Sigmoid colon (tissue), 7 donors: ENCODE measurements at places on chromosomes 13 and 19.
A peak's percentile ranks its signal among the peaks of the same experiment; 100 is the strongest.

DNA sequence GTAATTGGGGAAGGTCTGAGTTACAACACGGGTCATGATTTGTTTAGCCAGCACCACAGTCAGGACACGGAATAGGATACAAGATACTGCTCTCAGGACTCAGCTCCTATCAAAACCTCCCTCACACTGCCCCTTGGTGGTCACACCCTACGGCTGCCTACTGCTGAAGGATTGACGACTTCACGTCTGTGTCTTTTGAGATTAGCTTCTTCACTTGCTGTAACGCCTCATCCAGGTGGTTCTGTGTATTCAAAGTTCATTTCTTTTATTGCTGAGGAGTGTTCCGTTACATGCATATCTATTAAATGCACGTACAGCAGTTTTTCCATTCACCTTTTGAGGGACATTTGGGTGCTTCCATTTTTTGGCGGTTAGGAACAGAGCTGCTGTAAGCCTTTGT, 46.3 kb downstream of the URI1 start:
- no peak for DNase-seq

DNA sequence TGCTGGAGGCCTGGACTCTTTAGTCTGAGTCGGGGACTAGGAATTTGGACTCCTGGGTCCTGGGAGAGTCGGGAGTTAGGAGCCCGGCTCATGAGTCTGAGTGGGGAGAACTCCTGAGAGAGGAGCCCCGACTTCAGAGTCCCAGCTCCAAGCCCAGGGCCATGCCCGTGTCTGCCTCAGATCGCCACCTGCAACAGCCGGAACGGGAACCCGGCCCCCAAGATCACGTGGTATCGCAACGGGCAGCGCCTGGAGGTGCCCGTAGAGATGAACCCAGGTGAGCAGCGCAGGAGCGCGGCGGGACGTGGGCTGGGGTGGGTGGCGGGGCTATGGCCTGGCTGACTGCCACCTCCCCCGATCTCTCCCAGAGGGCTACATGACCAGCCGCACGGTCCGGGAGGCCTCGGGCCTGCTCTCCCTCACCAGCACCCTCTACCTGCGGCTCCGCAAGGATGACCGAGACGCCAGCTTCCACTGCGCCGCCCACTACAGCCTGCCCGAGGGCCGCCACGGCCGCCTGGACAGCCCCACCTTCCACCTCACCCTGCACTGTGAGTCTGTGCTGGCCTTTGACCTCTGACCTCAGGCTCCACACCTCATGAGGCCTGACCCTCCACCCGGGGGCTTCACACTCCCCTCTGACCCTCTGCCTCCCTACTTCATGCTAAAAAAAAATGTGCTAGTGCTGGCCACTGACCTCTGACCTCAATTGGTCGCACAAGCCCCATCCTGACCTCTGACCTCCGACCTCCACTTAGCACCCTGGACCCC, 4.4 kb downstream of the BCAM start:
- DNase-seq: no peak

DNA sequence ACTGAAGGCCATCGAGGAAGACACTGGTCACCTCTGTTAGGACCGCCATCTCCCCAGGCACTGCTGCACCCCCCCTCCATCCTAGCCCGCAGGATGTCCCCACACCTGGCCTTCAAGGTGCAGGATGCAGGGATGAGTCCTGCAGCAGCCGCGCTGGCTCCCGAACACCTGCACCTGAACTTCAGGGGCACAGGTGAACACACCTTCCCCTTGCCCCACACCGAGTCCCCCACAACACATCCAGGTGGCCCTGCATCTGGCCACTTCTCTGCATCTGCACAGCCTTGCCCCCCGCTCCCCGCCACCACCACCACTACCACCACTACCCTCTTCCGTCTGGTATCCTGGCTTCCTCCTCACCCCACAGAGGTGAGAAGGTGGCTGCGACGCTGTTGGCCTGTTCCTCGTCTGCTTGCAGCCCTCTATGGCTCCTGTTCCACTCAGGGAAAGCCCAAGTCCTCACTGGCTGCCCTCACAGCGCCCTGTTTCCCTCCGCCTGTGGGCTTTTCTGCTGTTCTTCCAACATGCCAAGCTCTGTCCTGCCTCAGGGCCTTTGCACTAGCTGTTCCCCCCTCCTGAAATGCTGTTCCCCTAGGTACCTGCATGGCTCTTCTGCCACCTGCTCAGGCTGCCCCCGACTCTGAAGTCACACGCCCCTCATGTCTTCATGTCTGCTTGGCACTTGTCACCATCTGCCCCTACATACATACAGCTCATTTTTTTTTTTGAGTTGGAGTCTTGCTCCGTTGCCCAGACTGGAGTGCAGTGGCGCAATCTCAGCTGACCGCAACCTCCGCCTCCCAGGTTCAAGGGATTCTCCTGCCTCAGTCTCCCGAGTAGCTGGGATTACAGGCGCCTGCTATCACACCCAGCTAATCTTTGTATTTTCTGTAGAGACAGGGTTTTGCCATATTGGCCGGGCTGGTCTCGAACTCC, 1.4 kb upstream of the CERS1 start:
- DNase-seq: no peak

DNA sequence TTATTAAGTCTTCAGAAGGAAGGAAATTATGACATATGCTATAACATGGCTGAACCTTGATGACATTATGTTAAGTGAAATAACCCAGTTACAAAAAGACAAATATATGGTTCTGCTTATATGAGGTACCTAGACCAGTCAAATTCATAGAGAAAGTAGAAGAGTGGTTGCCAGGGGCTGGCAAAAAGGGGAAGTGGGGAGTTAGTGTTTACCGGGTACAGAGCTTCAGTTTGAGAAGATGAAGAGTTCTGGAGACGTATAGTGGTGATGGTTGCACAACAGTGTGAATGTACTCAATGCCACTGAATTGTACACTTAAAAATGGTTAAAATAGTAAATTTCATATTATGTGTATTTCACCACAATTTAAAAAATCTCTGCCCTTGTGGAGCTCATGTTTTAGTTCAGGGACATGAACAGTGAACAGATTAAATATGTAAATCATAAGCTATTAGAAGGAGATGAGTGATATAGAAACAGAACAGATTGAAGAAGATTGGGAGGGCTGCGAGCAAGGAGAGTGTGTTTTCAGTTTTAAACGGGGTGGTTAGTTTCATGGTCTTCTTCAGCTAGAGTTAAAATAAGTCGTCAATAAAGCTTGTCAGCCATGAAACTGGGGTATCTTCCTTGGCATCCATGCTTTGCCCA, 355.2 kb downstream of the KCNRG start:
- DNase-seq: no peak

DNA sequence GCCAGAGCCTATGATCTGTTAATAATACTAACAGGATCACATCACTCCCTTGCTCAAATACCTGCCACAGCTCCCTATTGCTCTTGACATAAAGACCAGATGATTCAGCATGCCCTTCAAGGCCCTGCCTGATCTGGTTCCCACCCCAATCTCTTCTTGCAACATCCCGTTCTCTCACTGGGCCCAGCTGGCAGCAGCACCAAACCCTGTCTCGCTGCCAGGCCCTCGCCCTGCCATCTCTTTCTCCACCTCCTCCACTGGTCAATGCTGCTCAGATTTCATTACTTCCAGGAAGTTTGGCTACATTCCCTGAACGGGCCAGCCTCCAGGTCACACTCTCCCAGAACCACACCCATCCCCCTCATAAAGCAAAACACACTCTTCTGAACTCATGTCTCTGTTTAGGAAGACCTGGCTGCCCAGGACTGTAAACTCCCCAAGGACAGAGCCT, 8.6 kb upstream of the BCAT2 start:
- peak; percentile 92 for DNase-seq

DNA sequence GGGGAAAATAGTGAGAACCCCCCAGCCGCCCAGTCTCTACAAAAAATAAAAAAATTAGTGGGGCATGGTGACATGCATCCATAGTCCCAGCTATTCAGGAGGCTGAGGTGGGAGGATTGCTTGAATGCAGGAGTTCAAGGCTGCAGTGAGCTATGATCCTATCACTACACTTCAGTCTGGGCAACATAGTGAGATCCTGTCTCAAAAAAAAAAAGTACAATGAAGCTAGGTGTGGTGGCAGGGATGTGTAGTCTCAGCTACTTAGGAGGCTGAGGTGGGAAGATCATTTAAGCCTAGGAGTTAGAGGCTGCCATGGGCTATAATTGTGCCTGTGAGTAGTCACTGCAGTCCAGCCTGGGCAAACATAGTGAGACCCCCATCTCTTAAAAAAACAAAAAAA, 8.9 kb downstream of the PCCA start:
- no peak for DNase-seq

DNA sequence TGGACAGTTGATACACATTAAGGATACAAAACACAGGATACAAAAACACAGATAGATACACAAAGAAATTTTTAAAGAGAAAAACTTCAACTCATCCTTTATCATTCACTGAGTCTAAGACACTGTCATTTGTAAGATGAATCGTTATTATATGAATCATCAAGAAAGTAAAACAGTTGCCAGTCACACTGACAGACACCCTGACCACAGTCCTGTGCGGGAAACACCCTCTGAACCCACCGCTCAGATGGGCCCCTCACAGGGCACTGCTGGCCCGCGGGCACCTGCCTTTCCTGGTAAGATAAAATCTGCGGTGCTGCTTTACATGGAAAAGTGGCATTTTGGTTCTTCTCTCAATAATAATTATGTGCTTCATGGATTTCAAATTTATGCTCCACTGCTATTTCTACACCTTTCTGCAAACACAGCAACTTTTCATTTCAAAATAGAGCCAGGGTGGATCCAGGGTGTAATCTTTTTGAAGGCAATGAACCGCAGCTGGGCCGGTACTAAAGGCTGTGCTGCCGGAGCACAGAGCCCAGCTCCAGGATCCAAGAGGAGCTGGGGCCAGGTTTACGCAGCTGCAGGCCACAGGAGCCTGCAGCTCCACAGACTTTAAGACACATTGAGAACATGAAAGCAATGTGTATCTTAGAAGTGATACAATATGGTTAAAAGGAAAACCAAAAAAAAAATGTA, 76.8 kb downstream of the TUBGCP3 start:
- no peak for DNase-seq

- no peak for DNase-seq
Measured at GRCh38 chr13:26548205-26548765, 9.2 kb upstream of the WASF3 start.

GRCh38 chr19:51691074-51691583, 2.0 kb upstream of the SPACA6 start:
- DNase-seq: no peak
